Pancreas (tissue), 10 donors: ENCODE measurements at places on chromosomes 3 and 15.

GRCh38 chr3:184812662-184813042, 686 bp downstream of the VPS8 start:
- no peaks in the 10 kb centered on the region for H3K4me1 ChIP-seq
- H3K36me3 ChIP-seq, result no peaks in the 10 kb centered on the region
- H3K4me3 ChIP-seq, result peak overlapping the region; percentile 65
- peak; percentile 18 for DNase-seq
- no peaks in the 10 kb centered on the region for H3K27me3 ChIP-seq

DNA sequence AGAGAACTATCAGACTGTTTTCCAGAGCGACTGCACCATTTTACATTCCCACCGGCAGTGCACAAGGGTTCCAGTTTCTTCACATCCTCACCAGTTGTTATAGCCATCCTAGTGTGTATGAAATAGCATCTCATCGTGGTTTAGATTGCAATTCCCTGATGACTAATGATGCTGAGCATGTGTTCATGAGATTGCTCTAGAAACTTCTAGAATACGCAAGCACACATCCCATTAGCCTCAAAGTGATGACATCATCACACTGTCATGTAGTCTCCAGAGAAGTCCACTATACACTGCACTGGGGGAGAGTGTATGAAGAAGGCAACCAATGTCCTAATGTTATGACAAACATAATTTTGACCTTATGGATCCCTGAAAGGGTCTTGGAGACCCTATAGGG, 30.1 kb downstream of the FBLN2 start:
- DNase-seq, result no peak
- no peak overlapping the region for H3K4me3 ChIP-seq
- no peaks in the 10 kb centered on the region for H3K36me3 ChIP-seq
- H3K27ac ChIP-seq, result no peak overlapping the region

- H3K27ac ChIP-seq, result no peak within 1 kb of the TSS
- no peaks in the 10 kb centered on the region for H3K36me3 ChIP-seq
- no peak for DNase-seq
- no peaks in the 10 kb centered on the region for H3K4me1 ChIP-seq
These were observed at the start of gene SPATA16 for GRCh38 chr3:173140986-173141385. TSS of gene SPATA16 (minus strand) at chr3:173141235. CDS start at chr3:173117731, 23,504 bp downstream.

DNA sequence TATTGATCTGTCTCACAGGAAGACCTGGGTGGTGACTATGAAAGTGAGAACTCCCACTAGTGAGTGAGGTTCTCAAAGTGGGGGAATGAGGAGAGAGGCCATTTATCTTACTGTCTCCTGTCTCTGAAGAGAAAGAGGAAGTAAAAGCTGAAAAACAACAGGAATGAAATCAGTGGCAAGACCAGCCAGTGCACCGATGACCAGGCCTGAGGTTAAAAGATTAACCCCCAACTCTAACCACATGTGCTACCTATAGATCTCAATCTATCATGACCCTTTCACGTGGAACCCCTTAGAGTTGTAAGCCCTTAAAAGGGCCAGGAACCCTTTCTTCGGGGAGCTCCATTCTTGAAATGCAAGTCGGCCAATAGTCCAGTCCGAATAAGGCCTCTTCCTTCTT, 239.3 kb upstream of the CNTN6 start:
- DNase-seq, result no peak
- no peak overlapping the region for H3K27ac ChIP-seq
- no peak overlapping the region for H3K4me3 ChIP-seq
- H3K36me3 ChIP-seq, result no peaks in the 10 kb centered on the region

DNA sequence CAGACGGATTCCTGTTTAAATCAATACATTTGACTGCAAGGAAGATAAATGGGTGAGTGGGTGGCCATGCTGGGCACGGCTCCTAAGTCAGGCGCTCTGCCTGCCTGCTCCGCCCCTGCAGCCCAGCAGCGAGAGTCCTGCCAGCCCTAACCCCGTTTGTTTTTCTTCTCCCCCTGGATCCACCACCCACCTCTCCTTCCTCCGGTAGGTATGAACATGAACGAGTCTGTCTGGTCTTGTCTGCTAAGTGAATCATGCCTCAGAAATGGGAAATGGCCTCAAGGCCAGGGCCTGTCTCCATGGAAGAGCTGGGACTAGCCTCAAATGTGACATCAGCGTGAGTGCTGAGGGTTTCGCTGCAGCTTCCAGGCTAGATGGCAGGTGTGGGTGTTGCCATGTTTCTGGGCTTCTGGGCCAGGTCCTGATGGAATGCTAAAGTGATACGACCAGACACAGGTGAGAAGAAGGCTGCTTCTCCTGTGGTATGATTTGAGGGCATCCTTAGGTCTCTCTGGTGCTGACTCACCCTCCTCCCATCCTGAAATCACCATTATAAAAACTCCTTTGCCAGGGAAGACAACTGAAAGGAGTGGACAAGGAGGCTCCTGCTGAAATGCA, 5.6 kb upstream of the FEM1B start:
- peak; percentile 44 for DNase-seq
- no peaks in the 10 kb centered on the region for H3K36me3 ChIP-seq
- no peaks in the 10 kb centered on the region for H3K4me1 ChIP-seq
- H3K27ac ChIP-seq, result peak overlapping the region; percentile 8
- H3K4me3 ChIP-seq, result no peak overlapping the region
- no peaks in the 10 kb centered on the region for H3K27me3 ChIP-seq

DNA sequence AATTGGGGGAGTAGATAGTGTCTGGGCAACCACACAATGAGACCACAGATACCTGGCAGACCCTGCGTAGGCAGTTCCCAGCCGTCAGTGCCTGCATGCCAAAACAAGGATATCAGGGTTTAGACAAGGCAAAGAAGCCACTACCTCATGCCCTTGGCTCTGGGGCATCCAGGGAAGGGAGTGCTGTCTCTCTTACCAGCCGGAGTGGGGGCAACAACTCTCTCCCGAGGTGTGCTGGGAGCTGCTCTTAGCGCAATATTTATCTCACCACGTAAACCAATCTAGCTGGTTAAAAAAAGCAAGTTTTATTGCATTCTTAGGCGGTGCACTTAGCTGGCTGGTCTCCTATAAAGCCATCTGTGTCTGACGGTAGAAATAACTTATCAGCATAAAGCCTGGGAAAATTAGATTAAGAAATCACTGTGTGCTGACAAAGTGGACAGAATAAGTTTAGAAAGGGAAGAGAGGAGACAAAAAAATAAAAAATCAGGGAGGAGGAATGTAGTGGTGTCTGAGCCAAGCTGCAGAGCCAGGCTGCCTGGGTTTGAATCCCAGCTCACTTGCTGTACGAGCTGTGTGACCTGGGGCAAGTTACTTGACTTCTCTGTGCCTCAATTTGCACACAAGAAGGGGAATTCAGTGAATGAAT, 273.2 kb downstream of the PDZRN3 start:
- peaks cover 19% of the 10 kb centered on the region for H3K4me1 ChIP-seq
- no peak overlapping the region for H3K4me3 ChIP-seq
- H3K27me3 ChIP-seq, result no peaks in the 10 kb centered on the region

- DNase-seq, result no peak
- H3K4me1 ChIP-seq, result peaks cover 4% of the 10 kb centered on the region
- no peaks in the 10 kb centered on the region for H3K36me3 ChIP-seq
- H3K27ac ChIP-seq, result no peak overlapping the region
- H3K4me3 ChIP-seq, result no peak overlapping the region
These were observed 32.5 kb downstream of the KLHL25 start for GRCh38 chr15:85762039-85762755.

DNA sequence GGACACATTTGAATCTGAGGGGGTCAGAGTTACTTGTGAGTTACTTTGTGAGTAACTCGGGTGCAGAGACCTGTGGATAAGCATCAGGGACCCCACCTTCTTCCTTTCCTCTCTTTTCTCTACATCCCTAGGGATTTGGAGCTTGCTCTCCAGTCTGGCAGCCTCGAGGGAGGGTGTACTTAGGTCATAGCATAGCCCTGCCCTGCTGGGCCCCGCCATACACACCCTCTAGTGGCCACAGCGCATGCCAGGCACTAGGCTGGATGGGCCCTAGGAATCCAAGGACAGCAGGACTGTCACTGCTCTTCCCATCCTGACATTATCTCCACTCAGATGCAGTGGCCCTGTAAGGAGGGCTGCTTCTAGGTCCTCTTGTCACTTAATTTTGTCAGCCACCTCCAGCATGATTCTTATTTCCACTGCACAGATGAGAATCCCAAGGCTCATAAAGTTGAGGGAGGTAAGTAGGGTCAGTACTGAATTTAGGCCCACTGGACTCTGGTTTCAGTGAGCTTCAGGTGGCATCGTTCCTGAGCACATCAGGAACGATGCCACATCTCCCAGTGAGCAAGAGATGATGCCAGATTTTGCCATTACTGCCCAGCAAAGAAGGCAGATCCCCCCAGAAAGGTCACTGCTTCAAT, 3.6 kb upstream of the SMAD6 start:
- H3K36me3 ChIP-seq, result no peaks in the 10 kb centered on the region
- no peak overlapping the region for H3K4me3 ChIP-seq
- H3K27me3 ChIP-seq, result no peaks in the 10 kb centered on the region
- no peak overlapping the region for H3K27ac ChIP-seq
- DNase-seq, result peak; percentile 67
- H3K4me1 ChIP-seq, result no peaks in the 10 kb centered on the region

DNA sequence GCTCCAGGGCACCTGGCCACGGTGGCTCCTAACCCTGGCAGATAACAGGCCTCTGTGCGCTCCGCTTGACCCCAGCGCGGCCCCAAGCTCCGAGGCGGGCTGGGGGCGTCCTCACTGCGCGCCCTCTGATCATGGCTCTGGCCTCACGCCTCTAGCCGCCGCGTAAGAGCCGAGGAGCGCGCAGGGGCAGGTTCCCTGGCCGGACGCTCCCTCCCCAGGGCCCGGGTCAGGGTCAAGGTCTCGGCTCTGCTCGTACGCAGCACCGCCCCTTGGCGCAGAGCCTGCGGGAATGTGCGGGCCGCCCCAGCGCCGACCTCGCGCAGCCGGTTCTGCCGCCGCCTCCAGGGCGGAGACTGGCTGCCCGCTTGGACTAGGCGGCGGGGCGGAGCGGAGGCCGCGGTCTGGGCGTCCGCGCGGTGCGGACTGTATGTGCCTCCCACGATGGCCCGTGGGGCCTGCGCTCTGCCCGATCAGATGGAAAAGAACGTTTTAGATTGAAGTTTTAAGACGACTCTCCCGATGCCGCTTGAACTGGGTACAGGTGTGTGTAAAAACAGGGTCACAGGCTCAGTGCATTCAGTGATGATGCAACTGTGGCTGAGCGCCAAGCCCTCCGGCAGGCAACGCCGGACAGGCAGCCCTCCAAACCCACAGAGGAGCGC, 40.8 kb downstream of the CHST14 start:
- DNase-seq, result peak; percentile 79
- no peaks in the 10 kb centered on the region for H3K36me3 ChIP-seq
- H3K4me1 ChIP-seq, result no peaks in the 10 kb centered on the region
- no peaks in the 10 kb centered on the region for H3K27me3 ChIP-seq

DNA sequence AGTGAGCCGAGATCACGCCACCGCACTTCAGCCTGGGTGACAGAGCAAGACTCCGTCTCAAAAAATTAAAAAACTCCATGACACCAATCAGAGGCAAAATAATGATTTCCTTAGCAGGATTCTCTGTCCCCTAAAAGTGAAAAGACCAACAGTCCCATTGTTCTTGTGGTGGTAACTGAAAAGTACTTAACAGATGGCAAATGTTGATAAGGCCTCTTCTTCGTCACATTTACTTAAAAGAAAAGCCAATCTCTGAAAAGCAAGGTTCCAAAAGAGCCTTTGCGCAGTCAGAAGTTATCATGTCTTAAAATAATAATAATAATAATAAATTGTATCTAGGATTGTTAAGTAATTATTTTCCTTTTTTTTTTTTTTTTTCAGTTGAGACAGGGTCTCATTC, 56.0 kb upstream of the TASOR start:
- H3K4me3 ChIP-seq, result no peak overlapping the region
- peaks cover 6% of the 10 kb centered on the region for H3K36me3 ChIP-seq
- no peaks in the 10 kb centered on the region for H3K4me1 ChIP-seq

GRCh38 chr3:116000311-116000710, 377.0 kb downstream of the GAP43 start:
- no peak overlapping the region for H3K27ac ChIP-seq
- no peaks in the 10 kb centered on the region for H3K36me3 ChIP-seq
- no peaks in the 10 kb centered on the region for H3K4me1 ChIP-seq
- no peak overlapping the region for H3K4me3 ChIP-seq
- H3K27me3 ChIP-seq, result no peaks in the 10 kb centered on the region
- DNase-seq, result no peak

GRCh38 chr3:177448987-177449359, 251.7 kb upstream of the TBL1XR1 start:
- H3K4me3 ChIP-seq, result no peak overlapping the region
- no peak for DNase-seq
- no peaks in the 10 kb centered on the region for H3K4me1 ChIP-seq
- H3K27ac ChIP-seq, result no peak overlapping the region
- no peaks in the 10 kb centered on the region for H3K36me3 ChIP-seq

DNA sequence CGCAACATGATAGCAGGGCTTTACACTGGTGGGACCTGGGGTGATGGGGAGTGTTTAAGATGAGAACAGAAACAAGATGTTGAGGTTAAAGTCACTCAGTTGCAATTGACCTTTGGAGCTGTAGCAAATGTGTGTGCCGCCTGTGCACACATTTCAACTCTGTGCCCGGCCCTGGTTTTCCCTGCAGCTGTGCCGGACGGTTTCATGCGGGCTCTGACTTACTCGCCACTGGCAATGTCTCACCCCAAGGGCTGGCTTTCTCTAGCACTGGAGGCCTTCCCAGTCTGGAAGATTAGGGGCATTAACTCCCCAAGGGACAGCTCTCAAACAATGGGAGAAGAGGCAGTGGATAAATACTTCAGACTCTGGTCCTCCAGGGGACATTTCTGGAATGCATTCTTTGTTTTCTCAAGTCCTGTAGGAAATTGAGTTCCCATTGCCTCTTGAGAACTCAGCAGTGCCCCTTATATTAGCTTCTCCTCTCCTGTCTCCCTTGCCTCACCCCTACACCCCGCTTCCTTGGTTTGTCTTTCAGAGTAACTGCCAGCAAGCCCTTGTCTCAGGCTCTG, 152.5 kb downstream of the EDEM1 start:
- no peaks in the 10 kb centered on the region for H3K36me3 ChIP-seq
- no peak for DNase-seq
- no peak overlapping the region for H3K27ac ChIP-seq
- H3K27me3 ChIP-seq, result no peaks in the 10 kb centered on the region
- no peaks in the 10 kb centered on the region for H3K4me1 ChIP-seq

GRCh38 chr15:37877851-37878741, 56.3 kb upstream of the TMCO5A start:
- no peaks in the 10 kb centered on the region for H3K27me3 ChIP-seq
- no peak overlapping the region for H3K4me3 ChIP-seq
- no peaks in the 10 kb centered on the region for H3K36me3 ChIP-seq
- no peak for DNase-seq
- no peak overlapping the region for H3K27ac ChIP-seq
